GDM1 (cell line): ENCODE measurements at places on chromosomes 12 and 14.
A peak's percentile ranks its signal among the peaks of the same experiment; 100 is the strongest.

- no peak for DNase-seq
Observed at GRCh38 chr12:42468341-42468821, 121.2 kb downstream of the PRICKLE1 start.

DNA sequence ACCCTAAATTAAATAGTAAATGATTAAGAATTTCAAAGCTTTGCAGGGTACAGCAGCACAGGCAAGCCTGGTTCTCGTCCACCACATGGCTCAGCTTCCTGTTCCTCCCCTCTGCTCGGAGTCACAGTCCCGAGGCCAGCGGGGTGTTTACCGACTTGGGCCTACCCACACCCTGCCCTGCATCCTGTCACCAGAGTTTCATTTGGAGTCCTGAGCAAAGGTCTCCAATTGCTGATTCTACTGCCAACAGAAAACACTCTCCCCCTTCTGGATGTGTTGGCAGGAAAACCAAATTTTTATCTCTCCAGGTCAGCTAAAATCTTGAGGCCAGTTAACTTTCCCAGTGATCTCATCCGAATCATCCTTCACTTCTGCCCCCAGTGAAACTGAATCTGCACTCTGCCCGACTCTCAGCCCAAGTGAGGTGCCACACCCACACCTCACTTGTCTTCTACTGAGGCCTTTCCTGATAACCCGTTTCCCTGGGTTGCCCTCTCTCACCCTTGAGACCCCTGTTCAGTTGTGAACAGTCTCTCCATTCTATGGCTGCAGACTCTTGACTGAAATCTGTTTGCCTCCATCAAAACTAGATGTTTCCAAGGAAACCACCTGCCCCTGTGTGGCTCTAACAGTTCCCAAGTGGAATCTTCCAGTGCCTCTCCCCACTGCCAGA, 71.2 kb downstream of the VCPKMT start:
- peak; percentile 84 for DNase-seq

- DNase-seq: no peak
Observed at GRCh38 chr12:105865886-105866285, 272.9 kb downstream of the NUAK1 start.

GRCh38 chr14:76953311-76953945, 75.1 kb downstream of the IRF2BPL start:
- peak; percentile 37 for DNase-seq

GRCh38 chr12:88391556-88391955, 188.7 kb downstream of the KITLG start:
- no peak for DNase-seq

- DNase-seq: no peak
Observed at GRCh38 chr12:19288603-19289244, 150.6 kb upstream of the AEBP2 start.

DNA sequence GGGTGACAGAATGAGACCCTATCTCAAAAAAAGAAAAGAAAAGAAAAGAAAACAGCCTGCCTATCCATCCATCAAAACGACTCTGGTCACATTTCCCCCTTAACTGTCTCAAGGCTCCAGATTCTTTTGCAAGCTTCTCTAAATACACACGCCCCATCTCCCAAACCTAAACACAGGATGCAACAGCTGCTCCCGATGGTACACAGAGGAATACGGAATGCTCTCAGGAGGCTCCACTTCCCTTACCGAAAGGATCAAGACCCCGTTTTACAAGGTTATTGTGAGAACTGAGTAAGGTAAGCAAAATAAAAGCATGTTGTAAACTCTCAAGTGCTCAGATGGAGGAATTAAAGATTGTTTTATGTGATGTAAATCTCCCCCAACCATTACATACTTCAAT, 62.3 kb downstream of the NT5DC3 start:
- no peak for DNase-seq

DNA sequence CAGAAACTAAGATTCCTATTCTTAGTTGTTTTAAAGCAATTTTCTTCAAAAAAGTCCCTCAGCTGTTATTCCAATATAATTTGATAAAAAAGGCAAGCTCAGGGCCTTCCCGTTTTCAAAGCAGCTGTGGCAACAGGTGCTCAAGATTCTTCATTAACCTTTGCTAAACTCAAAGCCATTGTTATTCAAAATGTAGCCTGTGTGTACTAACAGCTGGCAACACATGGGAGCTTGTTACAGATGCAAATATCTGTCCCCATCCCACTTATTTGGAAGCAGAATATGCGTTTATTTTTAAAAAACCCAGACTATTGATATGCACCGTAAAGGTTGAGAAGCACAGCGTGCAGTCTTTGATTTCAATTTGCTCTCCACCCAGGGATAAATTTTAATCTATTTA, 210.4 kb upstream of the SYT10 start:
- DNase-seq: no peak

DNA sequence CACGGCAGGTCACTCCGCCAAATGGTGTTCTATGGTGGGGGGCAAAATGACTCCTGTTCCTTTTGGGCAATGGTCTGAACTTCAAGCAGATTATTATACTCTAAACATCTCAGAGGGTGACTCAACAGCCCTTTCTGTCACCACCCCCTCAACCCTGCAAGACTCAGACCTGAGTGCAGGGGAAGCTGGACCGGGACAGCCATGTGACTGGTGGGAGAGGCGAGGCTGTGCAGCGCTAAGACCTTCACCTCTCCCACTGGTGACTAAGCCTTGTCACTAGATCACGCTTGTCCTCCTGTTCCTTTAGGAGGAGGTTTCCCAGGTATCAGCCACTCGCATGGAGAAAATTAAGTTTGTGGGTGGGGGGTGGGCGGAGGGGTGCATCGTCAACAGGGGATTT, 67.1 kb upstream of the CCND2 start:
- no peak for DNase-seq

- no peak for DNase-seq
Observed at GRCh38 chr12:92551210-92551609, 151.6 kb upstream of the PLEKHG7 start.

GRCh38 chr12:79560225-79560889, 130.4 kb downstream of the PAWR start:
- DNase-seq: no peak

- DNase-seq: no peak
Observed at GRCh38 chr14:72617391-72618031, 276.4 kb downstream of the DPF3 start.

GRCh38 chr14:81691931-81692330, 158.3 kb upstream of the SEL1L start:
- DNase-seq: no peak

GRCh38 chr12:127559349-127560040, 707.5 kb upstream of the TMEM132C start:
- peak; percentile 66 for DNase-seq

GRCh38 chr12:56243731-56244181, 13.9 kb downstream of the SLC39A5 start:
- no peak for DNase-seq

GRCh38 chr12:132099739-132100138, 44.4 kb downstream of the DDX51 start:
- no peak for DNase-seq

GRCh38 chr12:126507231-126507630, 1442.0 kb downstream of the AACS start:
- DNase-seq: no peak

GRCh38 chr12:15435597-15435996, 113.3 kb downstream of the PTPRO start:
- no peak for DNase-seq

DNA sequence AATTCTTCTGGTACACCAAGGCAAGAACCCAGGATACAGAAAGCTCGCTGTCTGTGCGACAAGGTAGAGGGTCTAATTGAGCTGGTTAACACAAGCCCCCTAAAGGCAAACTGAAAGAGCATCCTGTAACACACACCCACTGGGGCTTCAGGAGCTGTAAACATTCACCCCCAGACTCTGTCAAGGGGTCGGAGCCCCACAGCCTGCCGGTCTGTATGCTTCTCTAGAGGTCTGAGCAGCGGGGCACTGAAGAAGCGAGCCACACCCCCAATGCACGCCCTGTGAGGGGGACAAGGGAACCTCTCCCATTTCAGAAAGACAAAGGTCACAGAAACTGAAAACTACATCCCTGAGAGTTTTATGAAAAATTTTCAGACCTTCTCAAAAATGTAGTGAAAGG, 1.3 kb upstream of the IPO8 start:
- DNase-seq: no peak

DNA sequence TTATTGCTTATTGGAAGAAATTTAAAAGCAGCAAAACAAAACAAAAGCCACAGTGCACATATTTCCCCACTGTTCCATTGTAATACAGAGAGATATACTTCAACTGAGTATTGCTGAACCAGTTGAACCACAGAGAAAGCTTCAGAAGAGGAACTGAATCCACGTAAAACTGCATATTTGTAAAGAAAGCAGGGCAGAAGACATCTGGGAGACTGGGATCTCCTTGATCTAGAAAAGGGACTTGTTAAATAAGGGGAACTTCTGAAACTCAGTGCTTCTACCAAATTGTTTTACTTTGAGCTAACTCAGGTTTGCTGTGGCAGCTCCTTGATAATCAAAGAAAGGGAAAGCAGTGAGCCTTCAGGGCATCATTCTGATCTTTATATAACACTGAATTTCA, 411.1 kb upstream of the MDGA2 start:
- no peak for DNase-seq

DNA sequence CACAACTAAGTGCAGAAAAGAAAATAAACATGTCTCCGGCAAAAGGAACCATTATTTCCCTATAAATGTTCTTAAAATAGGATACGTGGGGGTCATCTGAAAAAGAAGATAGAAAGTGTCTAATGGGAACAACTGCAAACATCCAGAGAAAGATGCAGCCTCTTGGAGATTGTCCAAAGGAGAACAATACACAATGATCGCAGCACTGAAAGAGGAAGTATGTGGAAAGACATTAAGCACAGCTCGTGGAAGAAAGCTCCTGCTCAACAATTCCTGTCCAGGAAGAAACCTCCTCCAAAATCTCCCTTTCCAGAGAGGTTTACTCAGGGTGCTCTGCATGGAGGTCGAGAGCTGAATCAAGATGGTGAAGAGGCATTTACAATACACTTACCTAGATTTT, 2.5 kb upstream of the LALBA start:
- no peak for DNase-seq

DNA sequence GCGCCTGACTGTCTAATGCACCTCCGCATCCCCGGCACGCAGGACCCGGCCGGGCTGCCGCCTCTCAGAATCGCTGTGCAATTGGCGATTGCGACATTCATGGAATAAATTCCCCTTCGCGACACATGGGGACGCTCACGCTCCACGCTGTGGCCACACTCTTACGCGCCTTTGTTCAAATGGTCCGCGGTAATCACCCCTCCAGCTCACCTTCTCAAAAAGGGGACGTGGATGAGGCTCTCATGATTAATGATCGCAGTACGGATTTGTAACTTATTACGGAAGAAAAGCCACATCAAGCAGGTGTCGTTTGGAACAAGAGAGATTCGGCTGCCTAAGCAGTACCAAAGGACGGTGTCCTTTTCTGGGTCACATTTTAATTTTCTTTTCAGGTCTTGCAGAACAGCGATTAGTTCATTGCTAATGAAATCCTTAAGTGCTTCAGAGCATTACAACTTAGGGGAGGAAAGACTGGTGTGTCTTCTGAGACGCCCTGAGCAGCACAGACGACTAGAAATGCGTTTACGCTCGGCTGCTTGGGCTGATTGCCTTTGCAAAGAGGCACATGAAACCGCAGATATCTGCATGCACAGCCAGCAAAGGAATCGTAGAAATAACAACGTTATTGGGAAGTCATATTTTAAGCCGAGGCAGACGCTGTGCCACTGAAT, 37.3 kb upstream of the ADGRD1 start:
- DNase-seq: peak; percentile 46

DNA sequence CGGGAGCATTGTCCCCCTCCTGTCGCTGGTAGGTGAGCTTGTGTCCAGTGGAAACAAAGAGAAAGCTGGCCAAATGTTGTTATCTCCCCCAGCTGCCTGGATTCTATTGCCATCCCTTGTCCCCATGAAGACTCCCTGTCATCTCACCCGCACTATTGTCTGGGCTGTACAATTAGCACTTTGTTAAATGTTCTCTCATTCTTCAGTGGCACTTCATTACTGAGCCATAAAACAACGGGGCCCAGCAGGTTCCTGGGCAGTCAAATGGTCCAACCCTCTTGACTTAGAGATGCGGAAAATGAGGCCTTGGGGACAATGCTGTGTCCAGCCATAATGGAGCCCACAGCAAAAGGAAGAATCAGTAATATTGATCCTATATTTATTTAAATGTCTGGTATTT, 13.2 kb upstream of the COL2A1 start:
- DNase-seq: no peak

- DNase-seq: peak; percentile 24
Observed at GRCh38 chr12:123748161-123748560, 13.9 kb upstream of the DNAH10 start.

DNA sequence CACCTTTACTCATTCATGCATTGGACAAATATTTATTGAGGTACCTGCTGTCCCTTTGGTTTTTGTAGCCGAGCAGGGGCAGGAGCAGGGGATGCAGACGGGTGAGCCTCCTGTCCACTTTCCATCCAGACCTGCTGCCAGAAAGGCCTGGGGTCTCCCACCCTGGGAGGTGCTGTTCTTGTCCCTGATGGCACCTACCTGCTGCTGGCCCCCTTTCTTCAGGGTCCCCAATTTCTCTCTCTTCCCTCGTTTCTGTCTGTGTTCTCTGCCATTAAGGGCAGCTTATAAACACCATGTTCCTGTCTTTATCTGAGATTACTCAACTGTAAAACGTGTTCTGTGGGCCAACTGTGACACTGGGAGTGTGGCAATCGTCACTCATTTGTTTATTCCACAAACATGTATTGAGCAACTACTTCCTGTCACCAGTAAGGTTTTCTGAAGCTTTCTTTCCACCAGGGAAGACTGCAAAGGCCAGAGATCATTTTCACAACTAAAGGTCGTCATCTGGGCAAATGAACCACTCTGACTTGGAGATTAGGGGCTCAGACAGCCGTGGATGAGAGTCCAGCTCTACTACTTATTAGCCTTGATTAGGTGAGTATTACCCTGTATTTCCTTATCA, at the start of gene HAL:
Gene HAL, minus strand, starts transcription at position 311 of the 625 bp plus-strand sequence. CDS start 434 bp downstream, outside the sequence.
- no peak for DNase-seq

GRCh38 chr12:31603546-31604009, 12.6 kb upstream of the DENND5B start:
- no peak for DNase-seq

DNA sequence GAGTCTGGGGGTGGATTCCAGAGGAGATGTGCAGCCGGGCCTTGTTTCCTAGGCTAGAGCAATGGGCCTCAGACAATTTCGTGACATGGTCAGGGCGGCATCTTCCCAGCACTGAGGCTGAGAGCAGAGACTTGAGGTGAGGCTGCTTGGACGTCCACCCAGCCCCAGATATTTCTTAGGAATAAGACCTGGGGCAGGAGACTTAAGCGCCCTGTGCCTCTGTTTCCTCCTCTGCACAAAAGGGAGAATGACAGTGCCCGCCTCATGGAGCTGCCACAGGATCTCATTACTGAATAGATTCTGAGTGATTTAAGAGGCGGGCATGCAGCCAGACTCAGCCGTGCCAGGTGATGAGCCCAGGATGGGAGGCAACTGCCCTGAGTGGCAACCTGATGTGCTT, 297.9 kb upstream of the SFSWAP start:
- DNase-seq: no peak

DNA sequence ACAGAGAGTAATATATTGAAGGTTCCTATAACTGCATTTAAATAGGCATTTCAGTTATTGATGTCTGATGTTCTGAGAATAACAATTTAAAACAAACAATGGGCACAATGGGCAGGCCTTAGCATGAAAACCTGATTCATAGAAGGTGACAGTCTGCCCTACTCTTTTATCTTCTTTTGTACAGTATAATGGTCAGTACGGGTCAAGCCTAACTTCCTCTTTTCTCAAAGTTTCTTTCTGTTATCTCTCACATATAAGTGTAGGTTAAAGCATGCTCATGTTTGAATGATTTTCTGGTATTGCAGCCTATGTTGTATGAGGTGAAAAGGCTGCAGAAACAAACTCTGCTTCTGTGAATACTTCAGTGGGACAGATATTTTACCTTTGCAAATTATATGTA, 14.2 kb downstream of the FKBP3 start:
- DNase-seq: no peak

- no peak for DNase-seq
Observed at GRCh38 chr14:70538087-70538486, 3.3 kb upstream of the ADAM20 start.
